NAMALWA (cell line): ENCODE measurements at places on chromosomes 5 and 9.

GRCh38 chr9:21316032-21316842, 11.1 kb upstream of the IFNA5 start:
- DNase-seq = no peak

GRCh38 chr9:12777121-12778022, 2.6 kb downstream of the LURAP1L start:
- no peak for DNase-seq

DNA sequence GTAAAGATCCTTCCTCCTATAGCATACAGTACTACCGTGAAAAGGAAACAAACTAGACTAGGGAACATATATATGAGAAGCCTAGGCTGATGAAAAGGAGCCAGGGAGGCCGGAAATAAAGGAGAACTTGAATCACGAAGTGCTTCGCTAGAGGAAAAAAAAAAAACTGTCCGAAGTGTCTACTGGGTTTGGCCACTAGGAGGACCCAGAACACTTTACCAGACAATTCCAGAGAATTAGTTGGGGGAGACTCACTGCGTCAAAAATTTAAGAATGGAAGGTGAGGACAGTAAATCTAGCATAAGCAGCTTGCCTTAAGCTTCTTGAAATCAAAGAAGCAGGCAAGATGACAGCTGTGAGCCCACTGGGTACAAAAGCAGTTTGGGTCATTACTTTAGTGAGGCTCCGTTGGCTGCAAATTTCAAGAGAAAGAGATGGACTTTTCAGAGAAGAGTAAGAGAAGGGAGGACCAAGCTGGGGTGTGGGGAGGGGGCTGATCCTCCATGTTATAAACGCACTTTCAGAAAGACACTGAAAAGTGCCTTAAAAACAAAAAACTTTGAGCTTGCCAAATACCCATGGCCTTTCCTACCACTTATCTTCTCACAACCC, 47.4 kb downstream of the P4HA2 start:
- peak; percentile 84 for DNase-seq

GRCh38 chr9:27278374-27278773, 18.6 kb downstream of the EQTN start:
- no peak for DNase-seq

- no peak for DNase-seq
These were observed 523.6 kb upstream of the WWC1 start for GRCh38 chr5:167767795-167768194.

DNA sequence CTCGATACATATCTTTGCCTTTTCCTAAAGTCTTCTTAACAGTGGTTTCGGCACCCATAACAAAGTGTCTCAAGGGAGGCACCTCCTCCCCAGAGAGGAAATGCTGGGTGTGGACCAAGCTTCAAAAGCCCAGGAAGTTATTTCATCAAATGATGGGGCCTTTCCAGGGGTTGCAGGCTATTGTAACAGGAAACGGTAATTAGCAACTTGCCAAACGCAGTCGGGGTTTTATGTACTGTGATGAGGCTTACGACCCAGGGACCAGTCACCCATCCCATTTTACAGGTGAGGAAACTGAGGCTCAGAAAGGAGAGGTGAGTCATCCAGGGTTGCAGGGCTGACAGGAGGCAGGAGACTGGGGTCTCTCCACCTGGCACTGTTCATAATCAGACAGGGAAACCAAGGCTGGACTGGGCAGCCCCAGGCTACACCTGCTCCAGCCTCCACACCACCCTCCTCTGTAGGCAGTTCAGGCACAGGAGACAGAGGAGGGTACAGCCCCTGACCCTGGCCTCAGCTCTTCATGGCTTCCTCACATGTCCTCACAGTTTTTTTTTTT, 30.0 kb upstream of the SUSD3 start:
- peak; percentile 68 for DNase-seq

DNA sequence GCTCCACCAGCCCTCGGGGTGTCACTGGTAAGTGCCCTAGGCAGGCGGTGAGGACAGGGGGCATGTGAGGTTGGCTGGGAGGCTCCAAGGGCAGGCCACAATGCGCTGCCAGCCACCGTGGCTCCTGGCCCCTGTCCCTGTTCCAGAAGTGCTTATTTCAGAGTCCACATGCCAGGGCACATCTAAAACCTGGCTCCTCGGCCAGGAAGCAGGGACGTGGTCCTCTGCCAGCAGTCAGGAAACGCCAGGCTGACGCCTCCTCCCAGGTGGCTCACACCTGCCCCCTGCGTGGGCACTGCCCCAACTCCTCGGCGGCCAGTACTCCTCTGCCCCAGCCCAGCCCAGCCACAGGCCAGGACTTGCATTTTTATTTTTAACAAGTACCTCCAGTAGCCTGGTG, 68.5 kb downstream of the SECISBP2 start:
- no peak for DNase-seq

GRCh38 chr5:135069895-135070657, 36.0 kb upstream of the PITX1 start:
- DNase-seq = no peak

GRCh38 chr5:57315941-57316340, 142.1 kb downstream of the GPBP1 start:
- no peak for DNase-seq

DNA sequence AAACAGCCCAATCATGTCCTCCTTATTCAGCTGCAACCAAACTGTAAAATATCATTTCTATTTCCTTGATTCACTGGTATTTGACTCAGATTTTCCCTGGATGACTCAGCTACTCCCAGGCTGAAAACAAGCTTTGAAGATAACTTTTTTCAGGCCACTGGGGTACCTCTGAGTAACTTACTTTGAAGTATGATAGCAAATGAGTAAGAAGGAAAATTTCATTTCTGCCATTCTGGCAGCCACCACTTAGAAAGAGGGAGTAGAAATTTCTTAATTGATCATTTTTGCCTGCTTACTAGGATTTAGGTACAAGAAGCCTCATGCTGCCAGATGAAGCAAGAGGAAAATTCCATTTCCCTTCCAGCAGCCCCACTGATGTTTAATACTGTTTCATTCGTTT, 247.4 kb downstream of the PRELID2 start:
- DNase-seq = no peak

DNA sequence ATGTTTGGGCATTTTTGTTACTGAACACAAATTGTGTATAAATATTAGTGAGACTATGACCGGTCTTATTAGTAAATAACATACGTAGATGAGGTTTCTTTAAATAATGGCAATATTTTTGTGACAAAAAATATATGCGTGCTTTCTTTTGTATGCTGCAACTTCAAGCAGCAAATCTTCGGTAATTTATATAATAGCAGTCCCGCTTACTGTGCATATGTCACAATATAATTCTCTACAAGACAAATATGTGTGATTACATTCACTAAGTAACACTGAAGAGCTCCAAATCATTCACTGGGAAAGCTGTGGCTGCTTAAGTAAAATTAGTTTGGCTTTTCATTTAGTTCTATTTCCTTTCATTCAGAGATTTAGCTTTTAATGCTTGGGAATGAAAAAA, 376.0 kb downstream of the CYLC2 start:
- DNase-seq = no peak

GRCh38 chr5:66238435-66238834, 94.3 kb downstream of the SREK1 start:
- no peak for DNase-seq

DNA sequence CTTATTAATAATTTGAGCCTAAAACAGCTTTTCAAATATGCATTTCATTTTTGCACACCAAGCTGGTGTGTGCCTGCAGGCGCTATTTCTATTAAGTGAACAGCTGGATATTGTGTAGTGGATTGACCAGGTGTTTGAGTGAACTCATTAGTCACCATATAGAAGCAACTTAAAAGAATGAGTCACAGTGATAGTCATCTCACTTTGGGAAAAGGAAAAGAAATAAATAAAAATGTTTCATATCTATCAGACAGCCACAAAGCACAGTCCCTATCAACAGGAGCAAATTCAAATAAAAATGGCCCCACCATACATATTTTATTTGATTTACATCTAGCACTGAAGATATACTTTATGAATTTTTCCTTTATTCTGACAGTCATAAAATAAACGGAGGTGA, 456.5 kb upstream of the CDH9 start:
- DNase-seq = no peak

DNA sequence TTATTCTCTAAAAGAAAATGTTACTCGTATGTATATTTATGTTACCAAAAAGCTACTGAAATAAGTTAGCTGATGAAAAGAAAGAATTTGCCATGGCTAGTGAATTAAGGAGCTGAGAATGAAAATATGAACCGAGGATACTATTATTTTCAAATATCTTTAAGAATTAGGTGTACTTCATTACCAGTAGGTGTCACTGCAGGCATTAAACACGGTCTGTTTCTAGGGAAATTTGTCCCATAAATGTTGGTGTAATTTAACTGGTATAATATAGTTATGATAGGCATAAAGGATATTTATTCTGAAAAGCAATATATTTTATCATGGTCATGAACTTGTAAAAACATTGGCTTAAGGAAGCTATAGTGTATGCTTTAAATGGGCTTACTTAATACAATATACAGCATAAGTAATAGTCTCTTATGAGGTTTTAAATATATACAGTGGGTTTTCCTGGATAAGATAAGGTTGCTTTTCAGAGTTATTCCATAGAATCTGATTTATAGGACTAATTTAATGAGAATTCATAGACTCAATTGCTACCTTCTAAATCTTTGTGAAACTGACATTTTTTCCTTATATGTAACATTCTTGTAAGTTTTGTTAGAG, 72.4 kb upstream of the MPDZ start:
- peak; percentile 43 for DNase-seq

GRCh38 chr5:135997673-135998335, 31.0 kb upstream of the TGFBI start:
- DNase-seq = no peak

- no peak for DNase-seq
These were observed 111.7 kb downstream of the GADD45G start for GRCh38 chr9:89716559-89716958.

DNA sequence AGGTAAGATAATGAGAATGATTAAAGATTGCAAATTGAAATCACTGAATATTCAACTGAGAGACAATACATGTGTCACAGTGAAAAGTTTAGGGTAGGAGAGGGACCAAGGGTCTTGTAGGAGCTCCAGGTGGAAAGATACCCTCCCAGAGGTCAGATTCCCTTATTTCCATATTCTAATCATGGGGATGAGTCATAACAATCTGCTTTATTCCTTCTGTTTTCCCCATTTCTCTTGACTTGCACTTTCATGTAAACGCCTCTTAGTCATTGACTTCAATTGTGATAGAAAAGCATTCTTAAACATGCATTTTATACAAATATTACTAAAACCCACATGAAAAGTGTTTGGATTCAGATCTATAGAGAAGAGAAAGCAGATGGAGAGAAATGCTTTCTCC, 81.3 kb upstream of the CTSL start:
- DNase-seq = no peak

DNA sequence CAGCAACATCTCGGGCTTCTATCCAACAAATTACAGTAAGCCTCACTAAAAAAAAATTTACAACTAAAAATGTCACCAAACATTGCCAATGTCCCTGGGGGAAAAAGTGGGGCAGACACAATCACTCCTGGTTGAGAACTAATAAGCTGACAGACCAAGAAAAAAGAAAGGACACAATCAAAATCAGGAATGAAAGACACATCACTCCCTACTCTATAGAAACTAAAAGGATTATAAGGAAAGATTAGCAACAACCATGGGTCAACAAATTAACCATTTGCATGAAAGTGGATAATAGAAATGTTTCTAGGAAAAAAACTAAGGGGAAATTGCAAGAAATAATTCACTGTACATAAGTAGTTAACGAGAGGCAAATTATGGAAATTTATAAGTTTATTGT, 53.4 kb downstream of the AGTPBP1 start:
- no peak for DNase-seq

DNA sequence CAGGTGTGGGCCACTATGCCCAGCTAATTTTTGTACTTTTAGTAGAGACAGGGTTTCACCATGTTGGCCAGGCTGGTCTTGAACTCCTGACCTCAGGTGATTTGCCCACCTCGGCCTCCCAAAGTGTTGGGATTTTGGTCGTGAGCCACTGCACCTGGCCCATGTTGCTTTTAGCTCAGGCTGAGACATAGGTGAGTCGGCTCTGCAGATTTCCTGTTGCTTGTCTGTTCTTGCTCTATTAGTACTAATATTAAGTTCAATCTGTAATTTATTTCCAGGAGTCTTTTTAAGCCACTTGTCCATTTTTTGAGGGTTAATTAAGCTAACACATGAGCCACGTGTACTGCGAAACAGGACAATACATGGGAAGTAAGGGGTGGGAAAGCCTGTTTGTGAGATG, 21.4 kb upstream of the BASP1 start:
- no peak for DNase-seq
